Cerebellar cortex (tissue), 1 donor: ENCODE measurements at places on chromosomes 2 and 18.

DNA sequence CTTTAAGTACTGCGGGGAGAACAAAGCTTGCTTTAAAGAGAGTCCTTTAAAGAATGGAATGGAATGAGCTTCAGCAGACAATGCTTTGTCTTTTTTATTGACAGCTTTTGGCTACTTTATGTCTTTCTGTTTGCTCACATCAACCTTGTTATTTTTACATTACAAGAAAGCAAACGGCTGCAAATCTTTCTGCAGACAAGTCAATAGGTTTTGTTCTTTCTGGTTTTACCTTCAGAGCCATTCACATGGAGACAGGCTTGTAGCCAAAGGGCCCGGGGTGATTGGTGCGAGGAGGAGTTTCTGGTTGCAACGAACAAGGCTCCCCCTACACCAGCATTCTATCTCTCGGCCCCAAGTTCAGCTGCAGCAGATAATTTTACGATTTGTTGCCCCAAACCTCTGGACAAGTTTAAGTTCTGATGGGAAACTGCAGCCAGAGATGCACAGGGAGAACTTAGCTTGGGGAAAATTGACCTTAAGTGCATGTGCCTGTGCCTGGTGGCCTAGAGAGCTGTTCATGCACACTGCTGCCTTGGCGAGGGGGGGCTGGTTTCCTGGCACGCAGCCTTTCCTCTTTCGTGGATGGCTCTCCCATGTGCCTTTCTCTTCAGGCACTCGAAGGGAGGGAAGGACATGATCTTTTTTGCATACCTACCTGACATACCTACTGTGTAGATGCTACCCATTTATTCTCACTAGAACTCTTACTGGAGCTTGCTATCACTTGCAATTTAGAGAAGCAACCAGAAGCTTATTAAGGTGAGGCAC lies 543.2 kb downstream of the DCDC2C start:
- DNase-seq, result no peak

DNA sequence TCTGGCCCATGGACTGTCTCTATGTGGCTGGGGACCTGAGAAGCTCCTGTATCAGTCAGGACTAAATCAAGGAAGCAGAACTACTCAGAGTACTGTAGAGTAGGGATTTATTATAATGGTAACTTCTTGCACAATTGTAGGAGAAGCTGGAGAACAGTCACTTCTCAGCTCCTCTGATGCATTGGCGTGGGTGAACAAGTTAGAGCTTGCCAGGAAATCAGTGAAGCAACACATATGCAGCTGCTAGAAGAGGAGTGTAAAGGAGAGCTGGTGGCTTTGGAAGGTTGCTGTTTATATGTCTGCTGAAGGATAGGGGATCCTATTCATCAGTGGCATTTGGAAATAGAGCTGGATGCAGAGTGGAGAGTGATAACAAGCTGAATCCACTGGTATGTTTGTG lies 215.5 kb upstream of the CWC22 start:
- DNase-seq, result peak; percentile 27

- no peak for DNase-seq
Measured at GRCh38 chr2:10383960-10384734, 64.0 kb downstream of the ODC1 start.

- no peak for DNase-seq
Measured at GRCh38 chr2:117956036-117956796, 57.7 kb downstream of the CCDC93 start.

- no peak for DNase-seq
Measured at GRCh38 chr2:26570083-26570430, 71.1 kb downstream of the CIB4 start.

- no peak for DNase-seq
Measured at GRCh38 chr2:1511455-1511854, 98.2 kb downstream of the TPO start.

DNA sequence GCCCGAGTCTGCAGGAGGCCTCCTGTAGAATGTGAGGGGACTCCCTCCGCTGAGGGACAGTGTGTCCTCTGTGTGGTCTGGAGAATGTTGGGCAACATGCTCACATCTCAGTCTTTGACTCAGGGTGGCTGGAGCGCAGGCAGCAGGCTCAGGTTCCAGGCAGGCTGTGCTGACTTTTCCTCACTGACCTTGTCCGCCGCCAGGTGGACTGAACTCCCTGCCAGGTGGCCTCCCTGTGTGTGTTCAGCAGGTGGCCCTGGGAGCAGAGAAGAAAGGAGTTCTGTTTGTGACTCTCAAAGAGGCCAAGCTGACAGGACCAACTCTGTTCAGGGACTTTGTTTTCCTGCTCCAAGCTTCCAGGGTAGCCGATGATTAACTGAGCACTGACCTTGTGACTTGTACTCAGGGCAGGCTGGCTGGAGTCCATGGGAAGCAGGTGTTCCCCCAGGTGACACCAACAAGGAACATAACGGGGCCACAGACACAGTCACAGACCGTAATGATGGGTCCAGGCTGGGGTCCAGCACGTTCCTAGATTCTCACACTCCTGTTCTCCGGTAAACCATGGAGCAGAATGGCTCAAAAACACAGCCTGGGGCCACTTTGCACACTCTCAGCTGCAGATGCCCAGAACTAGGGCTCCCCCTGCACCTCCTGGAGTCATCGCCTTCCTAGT lies 439.8 kb downstream of the RNF144A start:
- peak; percentile 81 for DNase-seq

GRCh38 chr2:156532989-156533388 lies 96.8 kb downstream of the GPD2 start:
- no peak for DNase-seq

- no peak for DNase-seq
Measured at GRCh38 chr2:191946471-191947182, 99.7 kb upstream of the CAVIN2 start.

DNA sequence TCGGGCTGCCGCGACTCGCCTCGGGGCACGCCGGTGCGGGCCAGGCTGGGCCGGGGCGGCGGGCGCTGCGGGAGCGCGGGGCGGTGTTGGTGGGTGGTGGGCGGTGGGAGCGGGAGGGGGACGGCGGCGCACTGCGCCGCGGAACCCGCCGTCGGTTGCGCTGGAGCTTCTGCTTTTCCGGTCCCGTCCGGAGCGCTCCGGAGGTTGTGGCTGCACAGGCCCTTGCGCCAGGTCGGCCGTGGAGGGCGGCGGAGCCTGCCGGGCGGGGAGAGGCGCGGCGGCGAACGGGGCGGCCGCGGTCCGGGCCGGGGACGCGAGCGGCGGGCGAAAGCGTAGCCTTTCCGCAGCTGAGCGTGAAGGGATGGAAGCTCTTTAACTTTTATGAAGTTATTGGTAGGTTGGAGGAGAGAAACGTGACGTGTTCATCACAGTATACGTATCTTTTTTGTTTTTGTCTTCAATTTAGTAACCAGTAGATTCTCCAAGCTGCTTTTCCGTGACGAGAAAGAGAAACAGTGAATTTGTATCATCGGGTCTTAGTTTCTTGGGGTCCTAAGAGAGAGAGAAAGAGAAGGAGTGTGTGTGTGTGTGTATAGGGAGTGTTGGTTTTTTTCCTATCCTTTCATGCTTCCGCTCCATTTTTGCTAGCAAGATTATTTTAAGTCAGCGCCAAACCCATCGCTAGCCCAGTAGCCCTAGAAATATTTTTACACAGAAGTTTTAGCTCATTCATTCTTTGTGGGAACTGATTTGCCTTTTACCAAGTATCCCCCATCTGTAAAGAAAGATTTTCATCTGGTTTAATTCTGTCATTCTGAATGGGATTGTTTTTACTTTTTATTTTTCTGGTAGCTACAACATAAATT lies 535 bp downstream of the ATG4B start:
- DNase-seq, result no peak

GRCh38 chr2:142868229-142868762 lies 9.2 kb upstream of the KYNU start:
- no peak for DNase-seq

DNA sequence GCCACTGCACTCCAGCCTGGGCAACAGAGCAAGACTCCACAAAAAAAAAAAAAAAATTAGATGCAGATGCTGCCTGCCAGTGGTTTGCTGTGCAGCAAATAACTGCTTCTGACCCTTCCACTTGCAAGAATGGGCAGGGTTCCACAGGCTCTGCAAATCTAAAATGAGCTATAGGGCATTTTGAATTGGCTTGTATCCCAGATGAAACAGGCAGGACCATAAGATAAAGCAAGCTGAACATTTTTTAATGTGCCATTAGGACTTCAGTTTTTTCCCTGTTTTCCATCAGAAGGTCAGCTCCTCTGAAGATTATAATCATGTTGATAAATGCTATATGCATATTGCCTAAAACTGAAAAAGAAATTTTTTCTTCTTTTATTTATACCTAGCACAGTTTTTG lies 15.7 kb upstream of the FZD7 start:
- DNase-seq, result peak; percentile 38

DNA sequence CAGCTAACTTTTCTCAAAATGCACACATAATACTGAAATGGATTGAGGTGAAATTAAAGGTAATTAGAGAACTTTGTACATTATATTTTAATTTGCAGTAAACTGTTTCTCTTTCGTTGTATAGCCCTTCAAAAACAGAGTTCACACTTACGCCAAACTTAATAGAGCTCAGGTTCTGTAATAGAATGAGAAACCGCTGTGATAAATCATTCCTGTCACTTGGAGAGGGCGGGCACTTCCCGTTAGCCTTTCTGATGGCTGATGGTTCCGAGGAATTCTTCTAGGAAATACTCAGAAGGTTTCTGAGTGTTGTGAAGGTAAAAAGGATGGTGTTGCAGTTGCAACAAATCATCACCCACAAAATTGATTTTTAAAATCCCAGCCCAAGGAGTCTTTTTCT lies 155.8 kb upstream of the ALKAL2 start:
- DNase-seq, result no peak

- no peak for DNase-seq
Measured at GRCh38 chr2:11146076-11146475, 9.2 kb upstream of the SLC66A3 start.

DNA sequence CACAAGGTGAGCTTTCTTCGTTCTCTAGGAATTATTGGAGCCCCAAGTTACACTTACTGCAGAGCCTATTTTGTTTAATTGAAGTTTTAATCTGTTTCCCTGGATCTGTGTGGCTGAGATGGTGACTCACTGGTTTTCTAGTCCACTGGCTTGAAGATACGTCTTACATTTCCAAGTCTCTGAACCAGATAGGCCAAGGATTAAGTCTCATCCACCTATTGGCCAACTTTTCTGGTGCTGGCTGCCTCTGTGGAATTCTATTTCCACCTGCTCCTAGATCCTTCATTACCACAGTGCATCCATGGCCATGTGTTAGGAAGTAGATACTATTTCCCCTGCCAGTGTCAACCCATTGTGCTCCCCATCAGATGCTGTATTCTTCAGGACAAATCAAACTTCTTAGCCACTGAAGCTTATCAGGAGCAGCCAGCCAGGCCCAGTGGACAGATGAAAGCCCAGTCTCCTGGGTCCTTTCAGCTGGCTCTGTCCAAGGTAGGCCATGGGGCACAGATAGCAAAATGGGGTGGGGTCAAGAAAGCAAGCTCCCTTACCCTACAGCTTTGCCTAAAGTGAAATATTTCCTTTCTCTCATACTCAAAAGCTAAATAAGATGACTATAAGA lies 198.8 kb upstream of the TCF4 start:
- no peak for DNase-seq

DNA sequence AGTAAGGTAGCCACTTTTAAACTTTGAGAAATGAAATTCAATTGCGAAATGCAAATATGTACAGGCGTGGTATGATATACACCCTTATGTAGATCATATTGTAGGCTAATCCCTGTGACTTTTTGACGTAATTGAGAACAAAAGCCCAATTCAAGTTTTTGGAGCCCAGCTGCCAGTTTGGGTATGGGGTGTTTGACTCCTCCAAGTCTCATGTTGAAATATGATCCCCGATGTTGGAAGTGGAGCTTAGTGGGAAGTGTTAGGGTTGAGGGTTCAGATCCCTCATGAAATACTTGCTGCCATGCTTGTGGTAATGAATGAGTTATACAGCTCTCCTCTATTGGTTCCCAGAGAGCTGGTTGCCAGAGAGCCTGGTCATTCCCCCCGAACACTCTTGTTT lies 1666.8 kb downstream of the SUCLG1 start:
- DNase-seq, result no peak
